ENCODE measurements at places on chromosomes 6 and 20. TPM values are rescaled to one million over a fixed set of nuclear protein-coding genes. Genes with fewer than 3 reads are reported as not detected.
A peak's percentile ranks its signal among the peaks of the same experiment; 100 is the strongest.

The KHDC1L gene
- total RNA-seq = not detected

The RIPPLY2 gene
- total RNA-seq = not detected

The KIF13A gene
- total RNA-seq = 28.1 TPM

The PDYN gene
- not detected for total RNA-seq

The B3GALT4 gene
- 1.5 TPM for total RNA-seq

The HNF4A gene
- 171 TPM for total RNA-seq

The TMC2 gene
- total RNA-seq = not detected

The BNIP5 gene
- total RNA-seq = not detected

GRCh38 chr6:12049165-12049564 lies 37.1 kb downstream of the HIVEP1 start:
- DNase-seq = no peak

GRCh38 chr6:112298816-112299281 lies 44.5 kb upstream of the LAMA4 start:
- no peak for DNase-seq

DNA sequence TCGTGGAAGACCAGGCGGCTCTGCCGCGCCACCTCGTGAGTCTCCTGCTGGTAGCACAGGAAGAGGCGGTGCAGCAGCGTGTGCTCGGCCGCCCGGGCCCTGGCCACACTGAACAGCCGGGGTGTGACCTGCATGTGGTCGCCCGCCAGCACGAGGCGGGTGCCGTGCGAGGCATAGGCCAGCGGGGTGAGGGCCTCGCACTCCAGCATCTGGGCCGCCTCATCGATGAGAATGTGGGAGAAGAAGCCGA lies 7.0 kb downstream of the HELZ2 start:
- DNase-seq = no peak

DNA sequence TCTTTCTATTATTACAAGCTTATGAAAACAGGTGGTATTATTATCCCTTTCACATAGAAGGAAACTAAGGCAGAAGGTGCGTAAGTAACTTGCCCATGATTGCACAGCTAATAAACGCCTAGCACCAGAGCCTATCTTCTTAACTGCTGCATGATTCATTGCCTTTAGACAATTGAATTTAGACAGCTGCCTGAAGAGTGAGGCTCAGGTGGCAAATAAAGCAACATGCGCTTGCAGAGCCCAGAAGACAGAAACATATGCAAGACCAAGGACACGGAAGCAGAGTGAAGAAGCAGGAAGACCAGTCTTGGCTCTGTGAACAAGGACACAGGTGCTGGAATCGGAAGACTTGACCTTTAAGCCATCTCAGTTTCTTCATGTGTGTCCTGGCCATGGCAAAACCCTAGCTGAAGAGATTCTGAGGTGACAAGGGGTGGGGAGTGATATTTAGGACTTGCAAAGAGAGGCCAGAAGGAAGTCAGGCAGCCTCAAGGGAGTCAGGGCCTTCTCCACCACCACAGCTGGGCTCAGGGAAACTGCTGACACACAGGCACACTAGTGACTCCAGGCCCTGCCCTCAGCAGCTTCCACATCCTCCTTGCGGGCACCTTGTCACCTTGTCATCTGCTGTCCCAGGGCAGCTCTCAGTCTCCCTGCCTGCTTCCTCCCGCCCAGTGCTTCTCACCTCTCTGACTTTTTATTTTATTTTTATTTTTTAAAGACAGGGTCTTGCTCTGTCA lies 91.7 kb upstream of the SLC22A16 start:
- DNase-seq = no peak

GRCh38 chr6:43799551-43800297 lies 29.7 kb downstream of the VEGFA start:
- DNase-seq = no peak

- no peak for DNase-seq
These were observed 249.1 kb downstream of the OGFRL1 start for GRCh38 chr6:71537717-71538116.

DNA sequence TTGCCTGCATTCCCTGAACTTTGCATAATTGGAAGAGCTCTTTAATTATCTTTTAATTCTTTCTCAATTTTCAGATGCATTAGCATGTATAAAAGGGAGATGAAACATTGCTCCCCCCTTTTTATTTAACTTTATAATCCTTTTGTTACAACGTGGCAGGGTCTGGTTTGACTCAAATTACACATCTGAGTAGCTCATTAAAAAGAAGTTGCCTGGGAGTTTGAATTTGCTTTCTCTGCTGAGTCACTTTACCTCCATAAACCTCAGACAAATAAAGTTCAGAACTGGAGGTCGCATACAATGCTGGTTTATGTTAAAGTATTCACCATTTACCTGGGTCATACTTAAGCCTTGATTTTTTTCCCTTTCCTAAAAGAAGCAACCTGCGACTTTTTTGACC lies 495.2 kb downstream of the PREX1 start:
- DNase-seq = no peak

DNA sequence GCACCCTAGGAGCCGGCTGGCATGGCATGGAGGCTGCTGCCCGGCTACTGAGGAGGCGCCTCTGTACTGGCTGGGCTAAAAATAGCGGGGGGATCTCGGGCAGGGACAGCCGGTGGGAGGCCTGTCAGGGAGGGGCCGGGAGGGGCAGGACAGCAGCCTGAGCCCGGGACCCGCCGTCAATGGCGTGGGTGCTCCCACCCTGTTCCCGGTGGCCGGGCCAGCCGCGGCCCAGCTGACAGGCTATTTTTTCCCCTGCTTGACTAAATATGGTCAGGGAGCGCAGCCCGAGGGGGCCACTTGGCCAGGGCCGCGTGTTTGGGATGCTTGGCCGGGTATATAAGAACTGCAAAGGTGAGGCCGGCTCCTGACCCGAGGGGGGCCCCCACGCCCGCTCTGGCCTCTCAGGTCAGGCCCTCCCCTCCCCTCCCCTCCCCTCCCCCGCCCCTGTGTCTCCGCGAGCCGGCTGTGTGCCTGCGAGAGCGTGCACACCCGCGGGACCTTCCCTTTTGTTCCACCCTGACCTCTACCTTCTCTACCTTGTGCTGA lies 74.4 kb upstream of the GATA5 start:
- DNase-seq = no peak

DNA sequence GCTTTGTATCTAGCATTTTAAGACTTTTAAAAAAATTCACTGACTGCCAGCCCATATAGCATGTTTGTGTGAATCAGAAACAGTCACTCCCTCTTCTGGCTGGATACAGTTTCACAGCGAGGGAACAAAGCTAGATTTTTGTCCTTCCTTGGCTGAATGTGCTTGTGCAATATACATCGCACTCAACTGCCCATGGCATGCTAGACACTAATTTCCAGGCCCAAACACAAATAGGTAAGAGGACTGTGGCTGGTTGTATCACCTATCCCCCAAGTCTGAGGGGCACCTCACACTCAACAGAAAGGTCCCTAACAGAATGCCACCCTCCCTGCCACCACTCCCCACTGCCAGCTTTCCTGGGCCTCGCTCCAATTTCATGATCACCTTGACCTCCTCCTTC lies 16.2 kb upstream of the BLCAP start:
- DNase-seq = no peak

DNA sequence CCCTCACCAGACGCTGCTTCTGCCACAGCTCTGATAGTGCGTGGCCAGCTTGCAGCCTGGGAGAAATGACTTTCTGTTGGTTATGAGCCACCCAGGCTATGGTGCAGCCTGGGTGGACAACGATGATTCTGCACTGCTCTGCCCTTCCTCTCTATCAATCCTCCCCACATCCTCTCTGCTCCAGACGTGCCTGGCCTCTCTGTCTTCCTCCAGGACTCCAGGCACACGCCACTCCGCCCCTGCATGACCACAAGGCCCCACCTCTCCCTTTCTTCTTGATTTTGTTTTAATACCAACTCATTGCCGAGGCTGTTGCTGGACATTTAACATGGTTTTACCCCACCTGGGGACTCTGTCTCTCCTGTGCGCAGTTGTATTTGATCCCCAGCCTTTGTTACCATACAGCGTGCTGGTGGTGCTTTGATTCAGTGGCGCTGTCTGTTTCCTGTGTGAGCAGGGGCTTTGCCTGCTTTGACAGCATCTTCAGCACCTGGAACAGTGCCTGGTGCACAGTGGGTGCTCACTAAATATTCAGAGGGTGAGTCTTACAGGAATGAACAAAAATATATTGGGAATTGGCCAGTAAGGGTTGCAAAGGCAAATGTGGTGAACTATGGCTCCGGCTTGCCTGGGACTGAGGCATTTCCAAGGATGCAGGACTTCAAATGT lies 280.9 kb downstream of the CDH26 start:
- DNase-seq = no peak

- no peak for DNase-seq
These were observed 134.1 kb upstream of the PREP start for GRCh38 chr6:105536961-105537360.

- DNase-seq = no peak
These were observed 4.8 kb upstream of the ADGB start for GRCh38 chr6:146593986-146594385.

DNA sequence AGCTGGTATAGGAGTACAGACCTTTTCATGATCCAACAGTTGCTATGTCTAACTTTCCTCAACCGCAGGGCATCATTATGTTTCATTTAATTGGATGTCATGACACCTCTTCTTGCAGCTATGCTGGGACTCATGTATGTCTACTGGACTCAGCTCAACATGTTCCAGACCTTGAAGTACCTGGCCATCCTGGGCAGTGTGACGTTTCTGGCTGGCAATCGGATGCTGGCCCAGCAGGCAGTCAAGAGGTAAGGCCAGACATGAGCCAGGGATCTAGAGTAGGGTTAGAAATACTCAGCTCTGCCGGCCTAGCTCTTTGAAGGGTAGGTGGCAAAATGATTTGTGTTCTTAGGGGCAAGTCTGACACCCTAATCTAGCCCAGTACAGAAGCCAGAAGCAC lies 25.2 kb downstream of the GHRH start:
- DNase-seq = no peak

GRCh38 chr6:89352278-89353117 lies at the start of gene UBE2J1:
TSS of gene UBE2J1 (minus strand) at chr6:89352722. CDS start at chr6:89352569, 153 bp downstream.
- DNase-seq = peak; percentile 88

DNA sequence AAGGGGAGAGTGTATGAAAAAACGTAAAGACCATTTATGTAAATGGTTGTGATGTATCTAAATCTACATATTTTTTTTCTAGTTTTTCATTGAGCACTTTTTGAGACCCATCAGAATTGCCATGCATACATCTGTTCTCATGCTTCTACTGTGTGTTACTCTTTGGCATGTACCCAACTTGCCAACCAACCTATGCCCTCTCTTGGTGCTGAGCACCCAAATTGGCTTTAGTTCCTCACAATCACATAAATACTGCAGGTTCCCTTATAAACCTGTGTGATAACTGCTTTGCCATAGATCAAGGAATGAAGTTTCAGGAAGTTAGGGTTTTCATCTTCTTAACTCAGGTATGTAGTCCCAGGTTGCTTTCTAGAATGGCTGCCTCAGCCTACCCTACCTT lies 7.8 kb downstream of the ENPP3 start:
- no peak for DNase-seq

GRCh38 chr6:11054722-11055121 lies 10.6 kb upstream of the ELOVL2 start:
- no peak for DNase-seq

DNA sequence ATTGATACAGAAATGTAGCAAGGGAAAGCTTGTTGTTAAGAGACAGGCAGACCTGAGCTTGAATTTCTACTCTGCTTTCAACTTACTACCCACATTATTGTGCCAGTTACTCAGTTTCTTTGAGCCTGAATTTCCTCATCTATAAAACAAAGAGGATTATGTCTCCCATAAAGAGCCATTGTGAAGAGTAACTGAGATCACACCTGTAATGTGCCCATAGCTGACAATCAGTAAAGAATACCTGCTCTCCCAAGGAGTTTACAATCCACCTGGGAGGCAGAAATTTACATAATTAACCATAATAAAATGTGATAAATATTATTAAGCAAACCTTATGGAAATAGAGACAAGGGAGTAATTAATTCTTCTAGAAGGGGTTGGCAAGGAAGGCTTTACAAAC lies 204.9 kb downstream of the EPM2A start:
- DNase-seq = no peak

DNA sequence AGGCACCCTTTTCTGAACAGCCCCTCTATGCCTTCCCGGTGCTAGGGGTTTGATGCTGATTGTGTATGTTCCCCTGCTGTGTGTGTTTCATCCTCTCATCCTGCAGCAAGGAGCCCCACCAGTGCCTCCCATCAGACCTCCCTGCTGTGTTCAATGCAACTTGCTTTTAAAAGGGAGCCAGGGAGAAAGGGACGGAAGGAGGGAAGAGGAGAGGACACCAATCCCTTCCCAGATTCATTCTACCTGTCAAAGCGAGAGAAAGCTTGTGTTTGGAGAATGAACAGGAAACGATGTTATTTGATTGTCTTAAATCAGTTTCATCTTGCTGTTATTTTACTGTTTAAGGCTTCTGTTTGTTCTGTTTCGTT lies 259.2 kb downstream of the ADGB start:
- DNase-seq = no peak

- DNase-seq = peak; percentile 75
These were observed 9.5 kb downstream of the C20orf202 start for GRCh38 chr20:1212607-1213396.

- DNase-seq = no peak
These were observed 9.2 kb upstream of the TBX18 start for GRCh38 chr6:84773431-84774156.

Measured in liver (tissue), 10 donors.